ENCODE measurements at places on chromosomes 3 and 15. TPM values are rescaled to one million over a fixed set of nuclear protein-coding genes. Genes with fewer than 3 reads are reported as not detected.
A peak's percentile ranks its signal among the peaks of the same experiment; 100 is the strongest.

DNA sequence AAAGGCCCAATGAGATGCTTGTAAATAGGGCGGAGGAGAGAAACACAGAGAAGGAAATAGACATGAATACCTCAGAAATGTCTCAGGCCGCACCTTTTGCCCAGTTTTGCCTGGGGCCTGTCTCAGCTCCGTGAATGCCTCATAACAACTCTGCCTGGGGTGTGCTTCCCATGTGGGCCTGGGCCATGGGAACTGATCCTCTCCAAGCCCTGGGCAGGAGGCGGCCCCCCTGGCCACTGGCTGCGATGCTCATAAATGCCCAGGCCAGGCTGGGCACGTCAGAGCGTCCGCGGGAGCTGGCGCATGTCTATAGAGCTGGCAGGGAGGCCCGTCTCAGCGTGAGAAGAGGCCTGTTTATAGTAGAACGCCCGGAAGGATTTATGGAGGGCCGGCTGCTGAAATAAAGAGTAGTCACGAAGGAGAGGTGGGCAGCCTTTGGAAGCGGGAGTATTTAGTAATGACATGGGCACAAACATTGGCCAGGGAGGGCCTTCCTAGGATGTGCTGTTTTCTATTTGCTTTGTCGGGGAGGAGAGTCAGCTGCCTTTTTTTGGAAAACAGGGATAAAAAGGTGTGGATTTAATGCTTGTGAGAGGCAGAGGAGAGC, 85.9 kb upstream of the IGF1R start:
- no peak overlapping the region for H3K27ac ChIP-seq
- DNase-seq: no peak
- H3K27me3 ChIP-seq: no peaks in the 10 kb centered on the region
- H3K4me1 ChIP-seq: no peaks in the 10 kb centered on the region

- no peak for DNase-seq
- no peaks in the 10 kb centered on the region for H3K36me3 ChIP-seq
- H3K27ac ChIP-seq: no peak overlapping the region
- H3K4me3 ChIP-seq: no peak overlapping the region
These were observed 46.3 kb upstream of the INSYN1 start for GRCh38 chr15:73799466-73799865.

DNA sequence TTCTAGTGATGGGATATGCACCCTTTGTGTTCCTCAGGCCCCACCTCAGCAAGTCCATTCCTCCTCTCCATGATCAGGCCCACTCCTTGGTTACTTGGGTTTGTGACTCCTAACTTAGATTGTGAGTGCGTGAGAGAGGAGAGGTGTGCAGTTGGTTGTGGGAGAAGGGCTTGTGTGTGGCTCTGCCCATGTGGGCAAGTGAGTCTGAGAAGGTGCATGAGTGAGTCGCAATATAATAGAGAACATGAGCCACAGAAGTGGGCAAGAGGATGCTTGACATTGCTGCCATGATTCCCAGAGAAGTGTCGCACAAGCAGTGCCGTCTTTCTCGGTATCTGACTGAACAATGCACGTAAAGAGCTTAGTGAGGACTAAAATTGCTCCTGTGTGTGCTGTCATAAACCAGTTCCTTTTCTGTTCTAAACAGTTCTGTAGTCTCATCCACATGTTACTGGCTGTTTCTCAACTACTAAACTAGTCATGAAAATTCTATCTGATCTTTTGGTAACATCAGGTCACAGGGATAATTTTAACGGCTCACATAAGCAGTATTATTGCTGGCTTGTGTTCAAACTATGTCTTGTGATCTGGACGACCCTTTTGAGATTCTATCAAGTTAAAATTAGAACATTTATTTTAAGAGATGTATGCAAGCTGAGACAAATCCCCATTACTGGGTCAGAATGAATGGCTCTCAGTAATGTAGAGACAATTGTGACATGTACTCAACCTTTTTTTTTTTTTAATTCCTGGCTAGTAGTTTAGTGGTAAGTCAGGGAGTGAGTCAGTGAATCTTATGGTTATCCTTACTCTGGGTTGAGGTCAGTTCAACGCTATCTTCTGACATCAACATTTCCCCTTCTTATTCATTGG, 25.6 kb downstream of the GYG1 start:
- H3K27me3 ChIP-seq: no peaks in the 10 kb centered on the region
- H3K4me1 ChIP-seq: no peaks in the 10 kb centered on the region
- H3K36me3 ChIP-seq: peaks cover 5% of the 10 kb centered on the region

DNA sequence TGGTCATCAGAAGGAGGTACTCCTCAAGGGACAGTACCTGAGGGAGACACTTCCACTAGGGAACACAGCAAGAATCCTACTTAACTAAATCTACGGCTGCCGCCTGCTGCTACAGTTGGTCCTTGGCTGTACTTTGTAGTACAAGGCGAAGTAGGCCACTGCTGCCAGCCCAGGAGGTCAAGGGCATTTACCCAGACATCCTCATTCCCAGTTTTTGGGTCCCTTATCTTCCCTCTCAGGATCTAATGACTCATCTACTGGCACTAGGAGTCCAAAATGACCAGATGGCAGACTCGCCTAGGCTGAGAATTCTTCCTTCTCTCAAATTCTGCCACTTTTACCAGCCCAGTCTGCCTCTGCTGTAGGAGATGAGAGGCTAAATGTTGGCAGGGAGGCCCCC, 27.1 kb upstream of the LAMP3 start:
- no peak overlapping the region for H3K4me3 ChIP-seq
- no peaks in the 10 kb centered on the region for H3K27me3 ChIP-seq
- no peaks in the 10 kb centered on the region for H3K36me3 ChIP-seq

GRCh38 chr3:102083473-102083872, 234.2 kb downstream of the NFKBIZ start:
- no peak for DNase-seq
- H3K4me3 ChIP-seq: no peak overlapping the region
- H3K36me3 ChIP-seq: no peaks in the 10 kb centered on the region

DNA sequence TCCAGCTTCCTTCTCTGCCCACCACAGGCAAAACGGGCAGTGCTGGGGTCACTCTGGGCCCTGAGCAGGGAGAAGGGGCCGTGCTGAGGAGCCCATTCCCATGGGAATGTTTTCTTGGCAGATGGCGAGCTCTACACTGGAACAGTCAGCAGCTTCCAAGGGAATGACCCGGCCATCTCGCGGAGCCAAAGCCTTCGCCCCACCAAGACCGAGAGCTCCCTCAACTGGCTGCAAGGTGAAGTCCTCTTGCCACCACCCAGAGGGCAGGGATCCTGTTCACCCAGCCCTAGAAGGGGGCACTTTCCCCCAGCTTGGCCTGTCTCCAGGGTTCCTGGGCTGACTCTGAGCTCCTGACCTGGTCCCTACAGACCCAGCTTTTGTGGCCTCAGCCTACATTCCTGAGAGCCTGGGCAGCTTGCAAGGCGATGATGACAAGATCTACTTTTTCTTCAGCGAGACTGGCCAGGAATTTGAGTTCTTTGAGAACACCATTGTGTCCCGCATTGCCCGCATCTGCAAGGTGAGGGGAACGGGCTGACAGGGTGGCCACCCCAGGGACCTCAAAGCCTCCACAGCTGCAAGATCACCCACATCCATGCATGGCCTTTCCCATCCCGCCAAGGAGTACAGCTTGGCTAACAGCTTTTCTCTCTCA, 12.4 kb downstream of the CIB1 start:
- H3K4me3 ChIP-seq: no peak overlapping the region
- no peak overlapping the region for H3K27ac ChIP-seq
- H3K36me3 ChIP-seq: peaks cover 47% of the 10 kb centered on the region

DNA sequence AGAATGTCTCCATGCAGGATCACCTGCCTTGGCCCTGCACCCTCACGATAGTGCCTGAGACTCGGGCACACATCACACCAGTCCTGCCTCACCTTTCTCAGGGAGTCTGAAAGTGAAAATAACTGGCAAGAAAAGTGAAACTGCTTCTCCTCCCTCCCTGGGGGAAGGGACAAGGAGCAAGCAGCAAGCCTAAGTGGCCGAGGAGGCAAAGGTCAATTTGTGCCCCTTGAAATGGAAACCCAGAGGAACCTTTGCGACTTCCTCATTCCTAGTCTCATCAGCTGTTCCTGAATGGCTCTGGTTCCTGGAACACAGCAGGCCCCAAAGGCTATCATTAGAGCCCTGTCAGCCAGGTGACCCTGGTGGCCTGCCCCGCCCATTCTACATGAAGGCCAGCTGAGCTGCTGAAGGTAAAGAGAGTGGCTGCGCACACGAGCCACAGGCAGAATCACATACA, 28.0 kb upstream of the SLCO2A1 start:
- no peaks in the 10 kb centered on the region for H3K27me3 ChIP-seq
- peaks cover 22% of the 10 kb centered on the region for H3K4me1 ChIP-seq
- no peaks in the 10 kb centered on the region for H3K36me3 ChIP-seq
- H3K27ac ChIP-seq: no peak overlapping the region
- DNase-seq: no peak

DNA sequence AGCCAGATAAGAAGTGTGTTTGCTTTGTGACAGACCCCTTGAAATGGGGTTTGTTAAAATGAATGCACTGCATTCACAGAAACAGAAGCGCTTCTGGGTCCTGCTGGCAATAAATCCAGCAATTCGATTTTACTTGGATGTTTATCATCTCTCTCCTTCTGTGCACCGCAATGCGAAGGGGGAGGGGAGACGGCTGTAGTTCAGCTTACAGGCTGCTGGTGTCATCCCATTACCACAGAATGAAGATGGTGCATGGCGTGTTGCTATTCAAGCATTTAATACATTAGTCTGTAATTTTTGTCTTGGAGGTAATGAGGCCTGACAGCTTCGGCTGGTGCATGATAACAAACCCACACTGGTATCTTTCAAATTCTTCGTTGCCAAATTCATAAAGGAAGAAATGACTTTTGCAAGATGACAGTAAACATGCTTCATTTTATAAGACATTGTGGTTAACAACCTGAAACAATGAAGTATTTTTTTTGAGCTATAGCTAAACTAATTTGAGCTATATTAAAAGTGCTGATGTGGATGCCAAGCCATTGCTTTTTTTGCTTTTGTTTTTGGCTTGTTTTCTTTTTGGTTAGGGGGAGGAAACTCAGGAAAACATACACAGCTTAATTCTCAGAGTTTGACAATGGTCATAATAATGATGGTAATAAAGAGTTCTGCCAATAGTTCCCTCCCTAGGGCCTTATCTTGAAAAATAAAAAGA, 418.3 kb downstream of the OTOL1 start:
- no peaks in the 10 kb centered on the region for H3K36me3 ChIP-seq
- no peaks in the 10 kb centered on the region for H3K27me3 ChIP-seq
- no peak for DNase-seq
- no peaks in the 10 kb centered on the region for H3K4me1 ChIP-seq

GRCh38 chr3:121834157-121834670, 646 bp downstream of the IQCB1 start:
- H3K27ac ChIP-seq: peak overlapping the region; percentile 87
- peak overlapping the region; percentile 59 for H3K4me3 ChIP-seq
- peaks cover 13% of the 10 kb centered on the region for H3K36me3 ChIP-seq
- no peak for DNase-seq

CLDN18 gene
- 0.28 TPM for total RNA-seq

KLHDC8B gene
- 9.4 TPM for total RNA-seq

GABRR3 gene
- 0.05 TPM for total RNA-seq

AADACL2 gene
- 0.14 TPM for total RNA-seq

STRIT1 gene
- not detected for total RNA-seq

PATL2 gene
- total RNA-seq: 2.2 TPM

CCR1 gene
- total RNA-seq: 7.0 TPM
